ENCODE measurements at places on chromosomes 5 and 9. TPM values are rescaled to one million over a fixed set of nuclear protein-coding genes. Genes with fewer than 3 reads are reported as not detected.
A peak's percentile ranks its signal among the peaks of the same experiment; 100 is the strongest.

DNA sequence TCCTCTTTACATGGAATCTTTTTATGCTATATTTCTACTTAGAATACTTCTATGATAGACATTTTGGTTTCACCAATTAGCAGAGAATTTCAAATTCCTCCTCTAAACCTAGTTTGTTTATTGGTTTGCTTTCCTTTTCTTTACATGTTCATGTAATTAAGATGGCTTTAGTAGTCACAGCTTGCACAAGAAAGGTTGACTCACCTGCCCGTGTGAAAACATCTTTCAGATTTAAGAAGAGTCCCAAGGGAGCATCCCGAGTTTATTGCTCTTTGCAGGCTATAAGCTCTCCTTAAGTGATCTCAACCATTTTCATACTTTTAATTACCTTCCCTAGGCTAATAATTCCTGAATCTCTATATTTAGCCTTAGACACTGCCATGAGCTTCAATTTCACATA lies 28.9 kb downstream of the TYRP1 start:
- H3K4me1 ChIP-seq = no peaks in the 10 kb centered on the region
- no peaks in the 10 kb centered on the region for H3K36me3 ChIP-seq
- no peak overlapping the region for H3K27ac ChIP-seq
- no peaks in the 10 kb centered on the region for H3K27me3 ChIP-seq
- DNase-seq = no peak

DNA sequence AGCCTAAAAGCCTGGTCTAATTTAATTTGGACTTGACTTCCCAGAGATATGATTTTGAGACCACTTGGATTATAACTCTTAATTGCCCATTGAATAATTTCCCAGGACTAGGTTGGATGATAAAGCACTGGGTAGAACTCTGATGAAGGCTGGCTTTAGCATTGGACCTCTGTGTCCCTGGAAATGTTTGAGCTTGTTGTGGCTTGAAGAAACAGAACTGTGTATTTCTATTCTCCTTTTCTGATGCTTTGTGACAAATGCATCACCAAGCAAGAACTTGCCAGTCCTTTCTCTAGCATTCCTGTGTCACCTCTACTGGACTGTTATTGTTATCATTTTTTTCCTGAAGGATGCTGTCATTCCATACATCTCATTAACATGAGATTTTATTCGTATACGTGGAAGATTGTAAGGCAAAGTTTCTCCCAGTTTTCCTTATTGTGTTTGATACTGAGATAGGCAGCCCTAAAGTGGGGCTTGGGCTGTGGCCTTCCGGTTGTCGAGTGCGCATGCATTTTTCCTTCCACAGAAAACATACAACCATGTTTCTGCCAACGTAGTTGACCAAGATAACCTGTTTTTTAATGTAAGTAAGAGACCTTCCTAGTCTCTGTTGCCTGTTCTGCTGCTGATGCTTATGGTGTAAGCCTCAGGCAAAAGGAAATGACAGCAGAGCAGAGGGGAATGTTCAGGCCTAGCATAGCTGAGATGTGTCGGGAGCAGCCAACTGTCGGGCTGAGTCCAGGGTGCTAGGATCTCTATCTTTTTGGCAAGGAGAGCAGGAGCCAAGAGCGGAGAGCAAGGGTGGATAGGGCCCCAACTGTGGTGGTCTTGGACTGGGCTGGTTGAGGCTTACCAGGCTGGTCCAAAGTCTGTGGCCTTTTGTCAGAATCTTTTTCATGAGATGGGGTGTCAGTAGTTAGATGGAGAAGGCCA lies 2.3 kb downstream of the NTRK2 start:
- H3K36me3 ChIP-seq = no peaks in the 10 kb centered on the region
- H3K27ac ChIP-seq = no peak overlapping the region
- H3K4me1 ChIP-seq = peaks cover 17% of the 10 kb centered on the region
- DNase-seq = no peak

DNA sequence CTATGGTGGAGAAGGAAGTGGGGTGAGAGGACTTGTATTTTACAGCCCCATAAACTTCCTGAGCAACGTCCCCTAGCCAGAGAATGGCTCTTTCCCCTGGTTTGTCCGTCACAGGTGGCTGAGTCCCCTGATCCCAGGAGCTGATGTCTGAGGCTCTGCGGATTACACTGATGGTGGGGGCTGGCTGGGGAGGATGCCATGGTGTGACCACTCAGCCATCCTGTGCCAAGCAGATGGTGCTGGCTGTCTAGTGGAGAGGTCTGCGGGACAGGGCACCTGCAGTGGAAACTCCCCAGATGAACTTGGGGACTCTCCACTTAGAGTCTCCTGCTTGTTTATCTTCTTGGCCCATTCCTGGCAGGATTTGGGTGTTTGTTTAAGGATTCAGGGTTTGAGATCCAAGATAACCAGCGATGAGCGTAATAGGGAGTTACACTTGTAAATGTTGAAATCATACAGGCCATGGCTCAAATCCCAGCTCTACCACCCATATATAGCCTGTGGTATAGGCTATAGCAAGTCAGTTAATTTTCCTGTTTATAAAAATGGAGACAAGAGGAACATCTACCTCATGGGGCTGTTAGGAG lies 4.7 kb upstream of the PTGS1 start:
- H3K4me1 ChIP-seq = no peaks in the 10 kb centered on the region
- no peaks in the 10 kb centered on the region for H3K27me3 ChIP-seq
- no peak for DNase-seq
- H3K27ac ChIP-seq = no peak overlapping the region

DNA sequence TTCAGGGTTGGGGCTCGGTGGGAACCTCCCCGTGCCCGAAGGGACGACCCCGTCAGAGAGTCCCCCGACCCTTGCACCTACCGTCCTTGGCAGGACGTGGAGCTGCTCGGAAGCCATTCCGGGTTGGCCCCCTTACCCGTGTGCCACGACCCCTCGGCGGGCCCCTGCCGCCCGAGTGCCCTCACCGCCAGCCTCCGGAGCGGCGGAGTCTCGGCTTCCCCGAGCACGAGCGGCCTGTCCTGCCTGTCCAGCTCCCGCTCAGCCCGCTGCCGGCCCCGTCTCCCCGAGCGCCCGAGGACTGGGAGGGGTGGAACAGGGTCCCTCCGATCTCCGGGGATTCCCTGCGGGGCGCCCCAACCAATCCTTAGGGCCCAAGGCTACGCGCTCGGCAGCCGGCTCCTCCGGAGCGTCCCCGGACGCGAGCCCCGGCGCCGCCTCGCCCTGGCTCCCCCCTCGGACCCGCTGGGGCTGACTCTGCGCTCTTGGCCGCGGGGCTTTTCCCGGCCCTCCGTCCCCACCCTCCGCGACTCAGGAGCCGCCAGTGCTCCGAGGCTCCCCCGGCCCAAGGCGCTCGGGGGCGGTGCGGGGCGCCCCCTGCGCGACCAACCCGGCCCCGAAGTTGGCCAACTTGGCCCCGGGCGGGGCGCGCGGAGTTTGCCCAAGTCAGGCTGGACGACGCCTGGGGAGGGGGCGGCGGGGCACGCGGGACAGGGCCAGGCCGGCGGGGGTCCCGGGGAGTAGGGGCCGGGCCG lies 654 bp downstream of the ADAMTS2 start:
- H3K4me3 ChIP-seq = peak overlapping the region; percentile 57
- no peak for DNase-seq
- peak overlapping the region; percentile 76 for H3K27ac ChIP-seq
- peaks cover 55% of the 10 kb centered on the region for H3K27me3 ChIP-seq

PRDM12 gene
- total RNA-seq = not detected

RASGRF2 gene
- total RNA-seq = 5.4 TPM

ARHGEF37 gene
- 13.3 TPM for total RNA-seq

BSPRY gene
- 10.8 TPM for total RNA-seq
